ENCODE measurements at places on chromosomes 1 and 21.

GRCh38 chr1:169681140-169681539 lies 30.3 kb downstream of the SELL start:
- no peak for DNase-seq

GRCh38 chr1:13770743-13771142 lies 70.8 kb downstream of the PRDM2 start:
- DNase-seq = no peak

GRCh38 chr1:52756020-52756419 lies 29.8 kb downstream of the ZYG11B start:
- no peak for DNase-seq

GRCh38 chr21:26001356-26001755 lies 169.2 kb downstream of the APP start:
- no peak for DNase-seq

- no peak for DNase-seq
These were observed 18.7 kb upstream of the PODN start for GRCh38 chr1:53043271-53043670.

GRCh38 chr1:172083191-172083590 lies 241.9 kb downstream of the DNM3 start:
- no peak for DNase-seq

GRCh38 chr1:227318853-227319607 lies 738 bp upstream of the CDC42BPA start:
- DNase-seq = peak; percentile 44

GRCh38 chr1:171310661-171311087 lies 3.3 kb upstream of the FMO4 start:
- no peak for DNase-seq

DNA sequence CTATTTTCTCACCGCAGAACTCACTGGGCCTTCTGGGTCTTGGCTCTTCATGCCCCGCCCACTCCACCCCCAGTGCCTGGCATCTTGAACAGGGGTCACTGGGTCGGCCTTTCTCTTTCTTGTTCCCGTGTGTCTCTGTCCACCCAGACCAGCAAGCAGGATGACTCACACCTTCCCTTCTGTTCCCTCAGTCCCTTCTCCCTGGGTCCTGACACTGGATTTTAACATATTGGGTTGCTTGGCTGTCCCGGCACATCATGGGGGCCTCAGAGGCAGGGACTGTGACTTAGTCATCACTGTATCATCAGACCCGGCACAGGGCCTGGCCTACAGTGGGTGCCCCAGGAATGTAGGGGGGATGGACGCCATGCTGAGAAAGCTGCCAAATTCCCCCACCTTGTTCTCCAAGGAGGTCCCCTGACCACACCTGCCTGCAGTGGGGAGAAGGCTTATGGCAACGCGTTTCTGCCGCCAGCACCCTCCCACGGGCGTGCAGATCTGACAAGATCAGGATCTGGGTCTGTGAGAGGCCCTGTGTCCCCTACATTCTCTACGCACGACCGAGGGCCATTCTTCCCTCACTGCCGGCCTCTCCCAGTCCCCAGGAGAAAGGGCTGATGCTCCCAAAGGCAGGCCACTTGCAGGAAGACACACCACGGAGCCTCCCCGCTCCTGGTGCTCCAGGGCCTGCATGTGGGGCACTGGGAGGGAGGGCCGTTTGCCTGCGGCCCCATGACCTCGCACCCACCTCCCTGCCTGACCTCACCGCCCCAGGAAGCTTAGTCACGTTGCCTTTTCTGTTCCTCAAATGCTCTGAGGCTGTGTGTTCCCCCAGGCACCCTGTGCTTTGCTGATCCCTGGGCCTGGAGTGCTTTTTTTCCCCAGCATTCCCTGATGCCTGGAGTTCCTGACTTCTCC lies 157.2 kb upstream of the TMEM51 start:
- DNase-seq = no peak
